ENCODE measurements at places on chromosomes 7 and 10.

DNA sequence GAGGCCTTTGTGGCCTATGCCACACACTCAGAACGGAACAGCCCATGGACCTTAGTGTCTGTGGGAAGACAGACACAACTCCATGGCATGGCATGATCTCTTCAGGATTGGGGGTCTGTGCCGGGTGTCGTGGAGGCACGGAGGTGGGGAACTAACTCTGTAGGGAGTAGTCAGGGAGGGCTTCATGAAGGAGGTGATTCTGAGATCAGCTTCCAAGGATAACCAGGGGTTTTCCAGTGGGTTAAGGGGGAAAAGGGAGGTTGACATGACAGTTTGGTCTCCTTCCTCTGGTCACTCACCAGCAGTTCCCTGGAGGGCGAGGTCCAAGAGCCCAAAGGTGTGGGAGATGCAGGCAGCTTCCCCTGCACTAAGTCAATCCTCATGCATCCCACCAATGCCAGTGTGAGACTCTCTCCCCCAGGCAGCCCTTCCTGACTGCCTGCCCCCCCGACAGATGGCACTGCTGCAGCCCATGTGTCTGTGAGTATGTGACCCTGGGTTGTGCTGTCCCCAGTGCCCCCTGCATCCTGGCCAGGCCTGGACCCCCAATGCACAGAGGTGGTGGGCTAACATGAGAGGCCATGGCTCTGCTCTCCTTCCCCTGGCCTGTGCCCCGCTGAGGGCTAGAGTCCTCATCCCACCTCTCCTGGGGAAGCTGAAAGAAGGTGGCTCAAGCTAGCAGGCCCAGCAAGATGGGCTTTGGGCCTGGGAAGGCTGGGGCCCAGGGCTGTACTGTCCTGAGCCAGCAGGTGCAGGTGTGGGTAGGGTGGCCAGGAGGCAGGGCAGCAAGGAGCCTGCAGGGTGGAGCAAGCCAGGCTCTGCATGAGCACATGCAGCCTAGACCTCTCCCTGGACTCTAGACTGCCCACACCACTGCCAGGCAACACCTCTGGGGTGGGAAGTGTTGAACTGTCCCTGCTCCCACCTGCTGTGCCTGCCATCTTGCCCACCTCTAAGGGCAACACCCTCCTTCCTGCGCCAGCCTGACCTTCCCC is 39.7 kb downstream of the RASGEF1A start:
- no peak for DNase-seq

- DNase-seq: no peak
Measured at GRCh38 chr10:97974526-97975525, 55.6 kb downstream of the CRTAC1 start.

GRCh38 chr7:39413636-39414223 is 152.5 kb upstream of the YAE1 start:
- DNase-seq: no peak

DNA sequence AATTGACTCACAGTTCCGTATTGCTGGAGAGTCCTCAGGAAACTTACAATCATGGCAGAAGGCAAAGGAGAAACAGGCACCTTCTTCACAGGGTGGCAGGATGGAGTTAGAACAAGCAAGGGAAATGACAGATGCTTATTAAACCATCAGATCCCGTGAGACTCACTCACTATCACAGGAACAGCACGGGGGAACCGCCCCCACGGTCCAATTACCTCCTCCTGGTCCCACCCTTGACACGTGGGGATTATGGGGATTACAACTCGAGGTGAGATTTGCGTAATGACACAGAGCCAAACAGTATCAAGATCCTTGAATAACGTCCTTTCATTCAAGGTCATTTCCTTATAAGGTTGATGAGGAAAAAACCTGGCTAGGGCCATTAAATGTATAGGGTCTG is 176.6 kb downstream of the TPK1 start:
- no peak for DNase-seq

GRCh38 chr7:155373359-155374273 is 75.9 kb downstream of the INSIG1 start:
- no peak for DNase-seq

GRCh38 chr10:118401708-118402193 is 59.6 kb upstream of the FAM204A start:
- no peak for DNase-seq

DNA sequence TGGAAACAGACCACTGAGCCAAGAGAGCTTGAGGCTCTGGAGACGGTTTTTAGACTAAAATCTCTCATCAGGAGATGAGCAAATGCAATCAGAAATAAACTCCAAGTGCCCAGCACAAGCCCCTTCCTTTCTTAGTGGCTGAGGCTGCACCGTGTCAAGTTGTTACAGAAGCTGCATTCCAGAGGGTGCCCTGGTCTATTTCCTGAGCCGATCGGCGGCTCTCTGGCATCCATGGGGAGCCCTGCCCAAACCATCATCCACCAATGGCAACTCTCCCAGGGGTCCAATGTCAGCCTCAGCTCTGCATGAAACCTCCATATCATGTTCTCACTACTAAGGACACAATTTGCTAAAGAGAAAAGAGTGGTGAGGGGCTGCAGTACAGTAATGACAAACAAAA is 89.6 kb downstream of the SVIL start:
- no peak for DNase-seq

DNA sequence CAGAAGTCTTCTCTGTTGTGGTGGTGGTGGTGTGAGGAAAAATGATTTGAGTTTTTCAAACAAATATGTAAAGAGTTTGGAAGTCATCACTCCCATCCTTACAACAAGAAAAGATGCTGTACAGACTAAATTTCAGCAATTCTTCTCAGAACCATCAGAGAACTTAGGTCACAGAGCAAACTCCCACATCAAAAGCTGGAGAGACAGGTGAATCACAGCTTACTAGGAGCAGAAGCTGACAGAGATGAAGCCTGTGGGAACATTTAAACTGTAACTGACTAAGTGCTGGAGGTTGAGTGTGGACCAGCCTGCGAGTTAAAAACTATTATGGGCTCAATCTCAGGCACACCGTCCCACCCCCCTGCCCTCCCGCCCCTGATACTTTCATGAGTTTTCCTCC is 97.3 kb downstream of the AKR1D1 start:
- no peak for DNase-seq

DNA sequence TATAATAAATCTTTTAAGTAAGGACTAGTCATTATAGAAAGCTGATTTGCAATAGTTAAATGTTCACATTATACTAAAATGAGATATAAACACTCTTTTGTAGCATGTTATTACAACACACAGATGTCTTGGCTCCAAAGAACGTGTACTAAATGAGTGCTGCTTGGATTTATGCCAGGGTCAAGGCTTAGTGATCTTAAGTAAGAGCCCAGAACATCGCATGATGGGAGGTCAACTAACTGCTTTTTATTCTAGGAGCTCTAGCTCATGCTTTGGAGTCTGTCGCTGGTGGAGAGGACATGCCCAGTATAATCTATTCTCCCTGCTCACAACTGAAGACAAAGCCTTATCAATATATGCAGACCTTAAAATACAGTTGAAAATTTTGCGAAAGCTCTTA is 315.1 kb downstream of the BBS9 start:
- no peak for DNase-seq

GRCh38 chr10:131859341-131860020 is 41.3 kb upstream of the PPP2R2D start:
- DNase-seq: no peak

DNA sequence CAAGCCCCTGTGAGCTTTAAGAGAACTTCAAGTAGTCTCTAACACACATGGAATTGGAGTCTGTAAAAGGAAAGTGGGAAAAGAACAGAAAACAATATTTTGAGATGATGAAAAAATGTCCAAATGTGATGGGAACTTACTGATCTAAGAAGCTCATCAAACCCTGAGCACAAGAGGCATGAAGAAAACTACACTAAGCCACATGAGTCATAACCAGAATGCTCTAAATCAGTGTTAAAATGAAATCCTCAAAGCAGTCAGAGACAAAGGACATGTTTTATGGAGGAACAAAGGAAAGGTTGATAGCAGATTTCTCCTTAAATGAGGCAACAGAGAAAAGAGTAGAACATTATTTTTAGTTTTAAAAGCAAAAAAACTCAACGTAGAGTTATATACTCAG is 37.2 kb downstream of the ZNF33A start:
- no peak for DNase-seq

DNA sequence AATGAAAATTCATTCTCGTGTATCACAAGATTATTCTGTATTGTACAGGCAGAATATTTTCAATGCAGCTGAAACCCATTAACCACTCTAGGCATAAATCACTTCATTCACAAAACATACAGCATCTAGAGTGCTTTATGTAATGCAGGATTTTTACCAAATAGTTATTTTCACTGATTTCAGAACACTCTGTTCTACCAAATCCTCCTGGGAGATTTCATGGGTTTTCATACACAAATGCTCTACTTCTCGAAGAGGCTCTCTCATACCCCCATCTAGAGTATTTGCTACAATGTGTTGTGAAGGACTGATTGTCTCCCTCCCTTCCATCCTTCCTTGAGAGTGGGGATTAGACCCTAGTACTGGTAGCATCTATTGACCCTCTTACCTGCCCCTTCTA is 209.2 kb upstream of the LRRN3 start:
- no peak for DNase-seq

GRCh38 chr10:64098994-64099393 is 577.8 kb downstream of the REEP3 start:
- DNase-seq: no peak

DNA sequence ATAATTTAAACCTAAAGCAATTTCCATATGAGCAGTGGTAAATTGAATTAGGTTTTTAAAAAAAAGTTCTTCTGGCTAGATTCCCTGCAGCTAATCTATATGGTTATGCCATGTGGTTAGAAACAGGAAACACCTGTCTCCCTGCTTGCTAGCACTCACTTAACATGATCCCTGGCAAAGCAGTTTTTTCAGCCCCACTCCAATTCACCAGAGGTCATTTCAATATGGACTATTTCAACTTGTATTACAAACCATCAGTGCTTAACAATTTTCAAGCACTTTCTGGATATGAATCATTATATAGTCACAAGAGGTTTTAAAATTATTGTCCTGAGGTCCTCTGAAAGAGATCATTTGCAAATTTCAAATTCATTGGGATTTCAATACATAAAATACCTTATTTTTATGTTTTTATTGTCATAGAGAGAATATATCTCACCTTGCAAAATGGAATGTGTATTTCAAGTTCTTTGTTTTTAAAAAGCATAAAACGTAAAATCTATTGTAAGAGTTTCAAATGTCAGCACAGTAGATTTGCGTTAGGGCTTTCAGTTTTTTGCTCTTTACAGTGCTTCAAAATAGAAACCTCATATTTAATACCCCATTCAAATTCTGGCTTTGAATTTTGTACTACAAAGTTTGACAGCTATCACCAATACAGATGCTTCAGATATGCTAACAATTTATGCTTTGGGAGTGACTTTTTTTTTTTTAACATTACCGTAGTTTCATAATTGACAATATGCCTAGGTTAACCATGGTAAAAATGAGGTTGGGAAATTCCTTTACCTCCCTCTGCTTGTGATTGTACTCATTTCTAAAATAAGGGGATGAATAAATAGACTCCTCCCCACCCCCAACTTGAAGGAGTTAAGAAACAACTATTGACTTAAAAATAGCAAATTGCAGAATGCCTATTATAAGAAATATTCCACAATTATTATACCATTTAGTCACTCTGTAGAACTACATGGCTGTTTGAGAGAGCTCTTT is 117.5 kb upstream of the HGF start:
- no peak for DNase-seq

- DNase-seq: no peak
Measured at GRCh38 chr10:14438576-14438975, 107.9 kb upstream of the FRMD4A start.

- no peak for DNase-seq
Measured at GRCh38 chr7:37719077-37719476, 35.5 kb downstream of the GPR141 start.

- no peak for DNase-seq
Measured at GRCh38 chr7:8126601-8127167, 135.3 kb downstream of the ICA1 start.

GRCh38 chr7:158123214-158123613 is 464.4 kb downstream of the PTPRN2 start:
- no peak for DNase-seq

DNA sequence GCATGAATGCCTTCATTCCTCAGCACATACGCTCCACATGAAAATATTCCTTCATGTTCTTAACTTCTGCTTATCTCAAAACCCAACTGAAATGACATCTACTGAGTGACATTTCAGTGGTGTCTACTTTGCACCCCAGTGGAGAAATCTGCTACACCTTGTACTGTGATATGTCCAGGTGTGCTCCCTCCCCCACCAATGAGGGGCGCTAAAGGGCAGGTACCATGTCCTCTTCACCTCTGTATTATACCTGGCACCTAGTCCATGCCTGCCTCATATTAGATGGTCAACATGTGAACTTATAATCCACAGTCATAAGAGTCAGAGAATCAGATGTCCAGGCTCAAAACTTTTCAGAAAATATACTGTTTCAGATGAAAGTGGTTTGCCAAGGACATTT is 2.1 kb downstream of the PAXIP1 start:
- DNase-seq: no peak

DNA sequence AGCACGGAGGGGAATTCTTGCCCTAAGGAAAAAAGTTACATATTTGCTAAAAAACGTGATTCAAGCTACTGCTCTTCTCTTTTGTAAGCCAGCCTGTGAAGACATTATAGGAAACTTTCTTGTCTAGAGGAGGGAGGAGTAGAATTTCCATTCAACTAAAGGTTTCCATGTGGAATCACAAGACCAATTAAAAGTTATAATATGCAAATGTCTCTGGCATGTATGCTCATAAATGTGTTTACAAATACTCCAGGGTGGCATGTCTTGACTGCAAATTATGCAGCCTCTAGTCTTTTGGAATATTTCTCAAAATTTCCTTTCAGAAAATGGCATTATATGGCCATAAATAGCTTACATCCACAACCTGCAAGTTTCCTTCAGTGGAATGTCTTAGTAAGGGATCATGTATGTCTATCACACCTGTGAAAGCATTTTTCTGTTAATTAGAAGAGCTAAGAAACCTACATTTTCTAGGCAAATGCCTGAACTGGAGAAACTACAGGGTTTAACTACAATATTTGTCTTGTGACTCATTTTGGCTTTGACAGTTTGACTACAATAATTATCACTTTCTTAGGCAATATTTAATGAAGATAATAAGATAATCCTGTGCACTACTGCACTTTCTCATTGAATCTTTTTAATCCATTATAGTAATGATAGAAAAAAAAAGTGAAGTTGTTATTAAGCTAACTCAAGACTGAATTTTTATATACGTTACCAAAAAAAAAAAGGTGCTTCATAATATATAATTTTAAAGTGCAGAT is 111.1 kb upstream of the C10orf90 start:
- no peak for DNase-seq

DNA sequence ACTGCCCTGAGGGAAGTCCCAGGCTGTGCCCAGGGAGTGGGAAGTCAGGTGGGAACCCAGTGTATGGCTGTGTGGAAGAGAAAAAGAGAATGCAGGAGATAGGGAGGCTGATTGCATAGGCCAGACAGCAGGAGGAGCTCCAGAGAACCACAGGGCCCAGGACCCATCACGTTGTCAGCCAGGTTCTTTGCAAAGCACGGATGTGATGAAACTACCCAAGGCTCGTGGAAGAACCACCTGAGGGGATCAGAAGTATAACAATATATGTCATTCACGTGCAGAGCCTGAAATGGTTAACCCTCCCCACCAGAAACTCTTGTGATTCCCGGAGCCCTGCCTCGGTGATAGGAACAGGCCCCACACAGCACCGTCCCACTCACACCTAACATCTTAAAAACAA is 83.6 kb downstream of the LARP4B start:
- DNase-seq: no peak

GRCh38 chr7:111516612-111517011 is 45.7 kb downstream of the IMMP2L start:
- DNase-seq: no peak

GRCh38 chr7:102836191-102836919 is 76.4 kb upstream of the LRRC17 start:
- no peak for DNase-seq
